Hindlimb muscle (tissue), 1 donor: ENCODE measurements at places on chromosomes 5 and 9.

DNA sequence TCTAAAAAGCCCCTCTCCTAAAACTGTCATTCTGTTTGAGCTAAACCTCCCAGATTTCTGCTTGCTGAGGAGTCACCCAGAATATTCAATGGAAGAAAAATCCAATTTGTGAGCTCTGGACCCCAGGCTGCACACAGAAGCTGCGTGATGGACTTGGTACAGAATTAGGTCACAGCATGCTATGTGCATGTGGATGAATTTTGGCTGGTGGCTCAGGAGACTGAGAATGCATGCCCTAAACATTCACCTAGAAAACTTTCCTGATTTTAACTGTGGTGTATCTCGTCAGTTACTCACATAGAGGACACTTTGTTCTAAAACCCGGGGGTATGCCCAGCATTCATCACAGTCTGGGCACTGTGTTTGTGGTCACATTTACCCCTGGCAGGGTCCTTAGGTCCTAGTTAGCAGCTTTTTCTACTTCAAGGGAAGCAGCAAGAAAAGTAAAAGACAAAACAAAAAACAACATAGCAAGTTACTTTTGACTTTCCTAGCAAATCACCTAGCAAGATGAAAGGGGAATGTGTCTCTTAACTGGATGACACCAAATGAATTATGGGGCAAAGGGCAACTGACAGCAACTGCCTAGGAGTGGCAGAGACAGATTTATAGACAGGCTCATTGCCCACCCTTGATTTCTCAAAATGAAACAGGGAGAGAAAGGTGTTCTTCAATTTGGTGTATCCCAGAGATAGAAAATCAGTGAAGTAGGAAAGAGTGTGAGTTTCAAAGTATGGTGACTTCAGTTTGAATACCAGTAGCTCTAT, 8.3 kb upstream of the SHROOM1 start:
- no peak for DNase-seq

DNA sequence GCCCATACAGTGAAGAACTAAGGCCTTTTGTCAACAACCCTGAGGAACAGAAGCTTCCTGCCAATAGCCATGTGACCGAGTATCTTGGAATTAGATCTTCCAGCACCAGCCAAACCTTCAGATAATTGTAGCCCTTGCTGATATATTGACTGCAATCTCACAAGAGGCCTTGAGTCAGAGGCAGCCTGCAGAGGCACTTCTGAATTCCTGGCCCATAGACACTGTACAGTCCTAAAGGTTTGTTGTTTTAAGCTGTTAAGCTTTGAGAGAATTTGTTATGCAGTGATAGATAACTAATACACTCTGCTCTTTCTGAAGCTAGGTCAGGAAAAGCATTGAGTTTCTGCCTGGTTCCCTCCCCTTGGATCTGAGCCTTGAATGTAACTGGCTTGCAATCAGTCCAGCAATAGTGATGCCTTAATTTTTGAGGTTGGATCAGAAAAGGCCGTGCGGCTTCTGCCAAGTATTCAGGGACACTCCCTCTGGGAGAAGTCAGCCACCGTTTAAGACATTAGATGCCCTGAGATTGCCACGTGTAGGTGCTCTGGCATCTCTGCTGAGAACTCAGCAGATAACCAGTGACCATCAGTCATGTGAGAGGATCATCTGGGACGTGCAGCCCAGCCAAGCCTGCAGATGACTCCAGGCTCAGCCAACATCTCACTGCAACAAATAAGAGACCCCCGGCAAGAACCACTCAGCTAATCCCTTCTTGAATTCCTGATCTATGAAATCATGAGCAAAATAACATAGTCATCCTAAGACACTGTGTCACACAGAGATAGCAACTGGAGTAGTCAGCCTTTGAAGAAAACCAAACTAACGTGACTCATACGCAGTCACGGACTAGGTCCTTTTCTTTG, 126.8 kb upstream of the STC2 start:
- DNase-seq, result peak; percentile 35

DNA sequence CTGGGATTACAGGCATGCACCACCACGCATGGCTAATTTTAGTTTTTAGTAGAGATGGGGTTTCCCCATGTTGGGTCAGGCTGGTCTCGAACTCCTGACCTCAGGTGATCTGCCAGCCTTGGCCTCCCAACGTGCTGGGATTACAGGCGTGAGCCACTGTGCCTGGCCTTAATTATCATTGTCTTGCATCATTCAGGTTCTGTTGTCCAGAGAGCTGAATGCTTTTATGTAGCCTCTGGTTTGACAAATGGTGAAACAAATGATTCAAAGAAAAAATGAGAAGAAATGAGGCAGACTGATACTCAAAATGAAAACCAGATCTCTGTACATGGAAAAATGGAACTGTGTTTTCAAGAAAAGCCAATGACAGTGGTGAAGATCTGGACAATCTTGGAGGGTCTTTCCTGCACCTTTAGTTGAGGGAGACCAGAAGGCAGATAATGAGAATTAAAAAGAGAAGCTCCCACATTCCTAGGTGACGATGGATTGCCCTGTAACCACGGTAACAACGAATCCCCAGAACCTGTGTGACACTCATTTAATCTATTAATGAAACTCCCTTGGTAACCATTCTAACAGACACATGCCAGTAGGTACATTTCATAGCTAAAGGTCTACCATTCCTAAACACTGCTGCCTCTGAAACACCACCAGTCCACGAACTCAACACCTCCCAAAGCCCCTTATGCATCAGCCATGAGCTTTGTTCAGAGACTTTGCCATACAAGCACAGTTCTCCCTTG, 1.6 kb downstream of the TEX48 start:
- no peak for DNase-seq

GRCh38 chr5:75753182-75753581, 35.9 kb upstream of the POC5 start:
- no peak for DNase-seq

DNA sequence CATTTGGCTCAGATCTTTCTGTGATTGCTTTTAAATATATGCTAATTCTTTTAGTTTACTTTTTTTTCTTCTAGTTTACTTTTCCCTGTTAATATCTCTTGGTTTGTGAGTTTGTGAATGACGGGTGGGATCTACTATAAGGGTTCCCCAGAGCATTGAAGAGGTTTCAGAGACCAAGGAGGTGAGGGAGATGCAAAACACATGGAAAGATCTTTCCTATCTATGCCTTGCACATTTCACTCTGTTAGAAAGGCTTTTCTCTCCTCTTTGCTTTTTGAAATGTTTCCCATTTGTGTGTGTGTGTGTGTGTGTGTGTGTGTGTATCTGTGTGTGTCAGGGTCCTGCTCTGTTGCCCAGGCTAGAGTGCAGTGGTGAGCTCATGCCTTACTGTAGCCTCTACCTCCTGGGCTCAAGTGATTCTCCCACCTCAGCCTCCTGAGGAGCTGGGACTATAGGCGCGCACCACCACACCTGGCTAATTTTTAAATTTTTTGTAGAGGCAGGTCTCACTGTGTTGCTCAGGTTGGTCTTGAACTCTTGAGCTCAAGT, 50.7 kb downstream of the CNTLN start:
- DNase-seq, result no peak

DNA sequence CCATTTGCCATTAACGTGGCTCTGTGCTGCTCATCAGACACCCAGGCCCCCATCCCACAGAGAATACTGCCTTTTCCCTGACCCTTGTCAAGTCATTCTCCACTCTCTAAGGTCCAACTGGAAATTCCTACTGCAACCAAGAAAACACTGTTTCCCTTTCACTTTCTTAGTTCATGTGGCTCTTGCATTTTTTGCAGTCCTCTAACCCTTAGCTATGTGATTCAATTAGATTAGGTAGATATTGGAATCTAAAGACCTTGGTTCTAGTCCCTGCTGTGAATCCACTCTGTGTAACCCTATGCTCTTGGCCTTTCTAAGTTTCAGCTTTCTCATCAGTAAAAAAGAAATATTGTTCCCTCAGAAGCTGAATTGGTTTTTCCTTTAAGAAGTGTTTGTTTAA, 649.4 kb downstream of the CCDC171 start:
- DNase-seq, result no peak

DNA sequence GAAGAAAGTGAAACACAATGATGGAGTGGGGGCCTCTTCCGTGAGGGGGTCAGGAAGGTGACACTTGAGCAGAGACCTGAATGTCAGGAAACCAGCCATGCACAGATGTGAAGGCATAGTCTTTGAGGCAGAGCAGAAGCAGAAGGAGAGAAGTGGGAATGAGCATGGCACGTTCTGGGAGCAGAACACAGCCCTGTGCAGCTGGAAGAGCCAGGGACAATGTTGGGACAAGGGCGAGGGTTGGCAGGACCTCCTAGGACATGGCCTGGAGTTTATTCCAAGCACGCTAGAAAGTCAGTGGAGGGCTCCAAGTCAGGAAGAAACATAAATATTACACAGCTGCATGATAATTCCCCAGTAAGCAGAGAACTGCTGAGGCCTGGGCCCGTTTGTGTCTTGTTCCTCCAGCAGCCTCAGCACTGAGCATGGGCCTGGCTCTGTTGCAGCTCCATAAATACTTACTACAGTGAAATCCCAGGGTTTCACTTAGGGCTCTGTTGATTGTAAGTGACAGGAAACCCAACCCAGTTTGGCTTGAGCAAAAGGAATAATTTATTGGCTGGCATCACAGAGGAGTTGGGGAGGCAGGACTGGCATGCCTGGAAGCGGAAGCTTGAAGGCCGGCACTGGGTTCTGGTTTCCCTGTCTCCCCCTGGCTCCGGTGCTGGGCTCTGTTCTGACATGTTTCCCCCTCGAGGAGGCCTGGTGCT, 66.2 kb downstream of the MVB12B start:
- DNase-seq, result no peak

GRCh38 chr5:151383011-151383410, 35.7 kb upstream of the SLC36A2 start:
- no peak for DNase-seq

DNA sequence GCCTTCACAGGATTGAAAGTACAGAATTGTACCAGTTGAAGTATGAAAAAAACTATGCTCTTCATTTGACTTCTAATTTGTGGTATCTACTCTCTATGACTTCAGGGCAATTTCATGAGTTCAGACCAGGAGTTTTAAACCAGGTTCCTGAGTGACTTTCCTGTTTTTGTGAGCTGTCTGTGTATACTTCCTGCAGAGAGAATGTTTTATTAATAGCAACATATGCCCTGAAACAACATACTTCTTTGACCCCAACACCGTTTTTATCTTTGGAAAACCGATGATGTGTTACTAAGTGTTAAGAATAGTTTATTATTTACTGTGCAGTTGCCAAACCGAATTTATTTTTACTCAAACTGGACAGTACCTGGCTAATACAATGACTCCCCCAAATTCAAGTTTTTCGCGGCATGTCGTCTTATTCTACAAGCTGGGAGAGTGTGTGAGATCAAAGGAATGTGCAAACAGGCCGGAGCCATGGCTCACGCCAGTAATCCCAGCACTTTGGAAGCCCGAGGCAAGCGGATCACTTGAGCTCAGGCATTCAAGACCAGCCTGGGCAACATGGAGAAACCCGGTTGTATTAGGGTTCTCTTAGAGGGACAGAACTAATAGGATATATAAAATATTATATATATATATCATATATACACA, 58.7 kb upstream of the ERBIN start:
- DNase-seq, result no peak

DNA sequence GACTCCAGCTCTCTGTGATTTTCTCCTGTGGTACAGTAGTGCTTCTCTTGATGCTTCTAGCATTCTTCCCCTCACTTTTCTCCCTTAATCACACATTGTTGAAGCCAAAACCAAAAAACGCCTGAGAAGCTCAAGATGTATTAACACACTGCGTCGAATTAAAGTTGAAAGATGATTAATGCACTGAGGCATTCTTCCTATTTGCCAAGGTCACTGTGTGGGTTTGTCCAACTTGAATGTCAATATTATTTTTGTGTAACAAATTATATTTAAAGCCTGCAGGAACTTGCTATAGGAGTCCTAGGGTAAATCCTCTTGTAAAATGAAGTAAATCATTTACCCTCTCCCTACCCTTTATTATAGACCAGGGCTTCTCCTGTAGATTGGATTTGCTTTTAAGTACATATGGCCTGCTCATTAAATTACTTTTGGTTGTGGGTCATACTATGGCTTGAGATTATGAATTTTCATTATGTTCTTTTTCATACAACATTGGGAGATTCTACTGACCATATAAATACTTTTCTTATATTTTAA, 68.1 kb downstream of the GDA start:
- DNase-seq, result no peak

DNA sequence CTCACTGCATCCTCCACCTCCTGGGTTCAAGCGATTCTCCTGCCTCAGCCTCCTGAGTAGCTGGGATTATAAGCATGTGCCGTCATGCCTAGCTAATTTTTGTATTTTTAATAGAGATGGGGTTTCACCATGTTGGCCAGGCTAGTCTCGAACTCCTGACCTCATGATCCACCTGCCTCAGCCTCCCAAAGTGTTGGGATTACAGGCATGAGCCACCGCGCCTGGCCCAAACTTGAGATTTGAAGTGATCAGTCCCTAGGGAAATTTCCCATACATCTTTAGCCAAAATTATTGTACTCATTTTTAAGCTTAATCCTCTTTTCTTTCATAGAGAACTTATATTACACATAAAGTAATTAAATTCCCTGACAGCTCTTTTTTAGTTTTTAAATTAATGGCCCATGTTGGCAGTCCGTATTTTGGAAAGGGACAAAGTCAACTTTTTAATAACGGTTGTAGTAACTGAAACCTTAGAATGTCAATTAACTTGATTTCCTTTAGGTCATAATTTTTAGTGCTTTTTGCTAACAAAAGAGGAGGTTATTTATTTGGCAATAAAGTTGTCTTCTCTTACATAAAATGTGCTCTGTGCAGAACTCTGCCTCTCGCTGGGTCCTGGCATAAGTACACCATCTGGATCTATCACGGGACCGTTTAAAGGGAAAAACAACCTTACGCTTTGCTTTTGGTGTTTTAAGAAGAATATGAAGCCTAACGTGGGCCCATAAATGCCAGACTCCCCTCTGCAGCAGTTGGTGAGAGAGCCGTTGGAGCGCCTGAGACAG, 142.3 kb upstream of the OTULINL start:
- no peak for DNase-seq

DNA sequence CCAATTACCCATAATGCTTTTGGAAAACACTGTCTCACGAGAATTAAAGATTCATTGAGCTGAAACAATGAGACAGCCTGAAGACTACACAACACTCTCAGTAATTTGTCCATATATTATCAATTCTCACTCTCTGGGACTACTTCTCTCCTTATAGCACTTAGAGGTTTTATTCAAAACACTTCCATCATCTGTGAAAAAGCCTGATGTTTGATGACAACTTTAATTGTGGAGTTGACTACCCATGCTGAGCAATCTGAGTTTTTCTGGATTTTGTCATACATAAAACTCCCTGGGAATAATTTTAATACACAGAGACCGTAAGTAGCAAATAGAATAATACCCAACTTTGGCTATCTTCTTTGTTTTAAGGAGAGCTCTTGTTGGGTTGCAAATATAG, 305.5 kb downstream of the EPB41L4A start:
- no peak for DNase-seq

DNA sequence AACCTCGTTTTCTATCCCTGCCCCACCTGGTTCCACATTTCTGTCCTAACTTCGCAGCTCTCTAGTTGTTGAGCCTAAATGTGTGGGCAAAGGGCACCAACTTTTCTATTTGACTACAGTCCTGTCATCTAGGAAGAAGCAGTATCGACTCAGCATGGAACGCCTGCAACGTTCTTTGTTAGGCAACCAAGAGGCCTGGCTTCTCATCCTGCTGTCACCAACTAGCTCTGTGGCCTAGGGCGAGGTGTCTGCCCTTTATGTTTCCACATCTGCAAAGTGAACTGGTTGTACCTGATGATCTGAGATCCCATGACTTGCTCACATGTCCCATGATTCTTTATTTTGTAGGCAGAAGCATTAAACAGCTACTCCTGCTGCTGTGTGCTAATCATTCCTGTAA, 248.9 kb downstream of the ADAMTSL1 start:
- no peak for DNase-seq
